Iris pigment epithelial cell (primary cell): ENCODE measurements at places on chromosomes 2 and 18.

DNA sequence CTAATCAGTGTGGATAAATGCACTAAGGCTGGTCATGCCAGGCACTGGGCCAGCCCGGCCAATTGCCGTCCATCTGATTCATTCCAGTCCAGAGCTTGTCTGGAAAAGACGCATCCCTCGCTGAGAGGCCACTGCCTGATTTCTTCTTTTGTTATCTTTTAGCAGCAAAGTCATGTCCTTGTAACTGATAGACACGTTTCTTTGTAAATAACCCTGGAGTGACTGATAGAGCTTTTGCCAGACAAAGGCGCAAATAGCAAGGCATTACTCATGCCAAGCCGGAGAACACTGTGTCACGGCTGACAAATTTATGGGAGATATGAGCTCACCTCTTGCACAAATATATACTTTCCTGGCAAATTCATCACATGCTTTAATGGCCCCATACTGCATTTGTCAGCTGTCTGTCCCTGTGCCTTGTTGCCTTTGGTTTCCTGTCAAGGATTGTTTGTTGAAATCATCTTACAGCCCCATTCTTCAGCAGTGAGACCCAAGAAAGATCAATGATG is 164.4 kb downstream of the ETAA1 start:
- peak; percentile 94 for DNase-seq

- DNase-seq = peak; percentile 71
These were observed 145.6 kb downstream of the METTL4 start for GRCh38 chr18:2425426-2426317.

- peak; percentile 63 for DNase-seq
These were observed 552.0 kb downstream of the IRS1 start for GRCh38 chr2:226247289-226248275.

GRCh38 chr2:113069676-113070605 is 2.2 kb downstream of the IL1F10 start:
- no peak for DNase-seq

- peak; percentile 46 for DNase-seq
These were observed 41.8 kb upstream of the ATG16L1 start for GRCh38 chr2:233209533-233210171.

DNA sequence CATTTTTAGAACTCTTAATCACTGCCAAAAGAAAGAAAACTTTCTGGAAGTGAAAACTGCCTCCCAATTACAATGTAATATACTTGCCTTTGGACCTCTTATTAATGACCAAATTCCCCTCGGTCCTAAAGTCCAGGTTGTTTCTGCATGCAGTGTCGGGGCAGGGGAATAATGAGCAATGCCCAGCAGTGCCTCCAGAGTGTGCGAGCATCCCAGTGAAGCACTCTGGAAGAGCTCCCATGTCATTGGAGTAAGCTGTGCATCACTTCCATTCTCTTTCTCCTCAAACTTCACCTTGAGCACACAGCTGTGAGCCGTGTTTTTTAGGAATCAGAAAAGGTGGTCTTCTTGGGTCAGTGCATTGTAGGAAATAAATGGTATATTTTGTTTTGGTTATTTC is 107.1 kb downstream of the SH3RF3 start:
- DNase-seq = no peak
